ENCODE measurements at places on chromosomes 5 and 9. TPM values are rescaled to one million over a fixed set of nuclear protein-coding genes. Genes with fewer than 3 reads are reported as not detected.
A peak's percentile ranks its signal among the peaks of the same experiment; 100 is the strongest.

LCN15 gene
- total RNA-seq, result not detected

GRCh38 chr5:77329664-77330430 lies 119.4 kb downstream of the PDE8B start:
- H3K4me3 ChIP-seq, result no peak overlapping the region
- peaks cover 21% of the 10 kb centered on the region for H3K27me3 ChIP-seq
- no peaks in the 10 kb centered on the region for H3K4me1 ChIP-seq
- DNase-seq, result no peak
- no peaks in the 10 kb centered on the region for H3K36me3 ChIP-seq

DNA sequence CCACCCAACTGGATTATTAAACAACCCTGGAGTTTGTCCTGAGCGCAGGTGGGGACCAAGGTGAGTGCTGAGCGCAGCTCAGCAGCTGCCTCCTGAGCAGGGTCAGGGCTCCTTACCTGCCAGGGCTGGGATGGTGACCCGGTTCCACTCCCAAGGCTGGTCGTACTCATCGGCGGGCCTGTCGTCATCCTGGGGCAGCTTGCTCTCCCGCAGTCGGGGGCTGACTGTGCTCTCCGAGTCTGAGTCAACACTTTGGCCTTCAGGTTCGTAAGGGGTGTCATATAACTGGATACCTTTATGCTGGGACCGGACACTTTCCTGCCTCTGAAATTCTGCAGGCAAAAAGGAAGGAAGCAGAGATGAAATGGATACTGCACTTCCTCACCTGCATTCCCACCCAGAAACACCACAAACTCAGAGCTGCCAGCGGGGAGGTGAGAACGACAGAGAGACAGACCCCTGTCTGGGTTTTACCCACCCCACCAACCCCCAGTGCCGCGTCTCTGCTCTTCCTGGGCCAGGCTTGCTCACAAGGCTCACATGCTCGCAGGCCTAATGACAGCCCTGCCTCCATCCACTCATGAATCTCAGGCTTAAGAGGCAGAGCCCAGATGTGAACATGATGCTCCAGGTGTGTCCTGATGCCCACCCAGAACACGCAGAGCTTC lies 70.7 kb upstream of the SLC25A51 start:
- H3K27ac ChIP-seq, result no peak overlapping the region
- DNase-seq, result no peak
- H3K4me3 ChIP-seq, result no peak overlapping the region
- H3K27me3 ChIP-seq, result peaks cover 2% of the 10 kb centered on the region
- H3K36me3 ChIP-seq, result peaks cover 20% of the 10 kb centered on the region

GRCh38 chr5:174825587-174825986 lies 101.2 kb downstream of the MSX2 start:
- DNase-seq, result no peak
- H3K4me3 ChIP-seq, result no peak overlapping the region
- no peaks in the 10 kb centered on the region for H3K4me1 ChIP-seq
- no peaks in the 10 kb centered on the region for H3K27me3 ChIP-seq
- H3K36me3 ChIP-seq, result peaks cover 6% of the 10 kb centered on the region

- no peaks in the 10 kb centered on the region for H3K36me3 ChIP-seq
- peak overlapping the region; percentile 59 for H3K4me3 ChIP-seq
- peak; percentile 63 for DNase-seq
- no peaks in the 10 kb centered on the region for H3K27me3 ChIP-seq
Observed at GRCh38 chr9:127131871-127132270, 9.4 kb upstream of the ANGPTL2 start.

- no peak overlapping the region for H3K4me3 ChIP-seq
- no peak overlapping the region for H3K27ac ChIP-seq
- peaks cover 32% of the 10 kb centered on the region for H3K4me1 ChIP-seq
- no peaks in the 10 kb centered on the region for H3K27me3 ChIP-seq
- H3K36me3 ChIP-seq, result peaks cover 40% of the 10 kb centered on the region
Observed at GRCh38 chr5:112795342-112795741, 57.7 kb downstream of the APC start.

GRCh38 chr5:102795526-102795925 lies 40.4 kb downstream of the PAM start:
- no peak overlapping the region for H3K27ac ChIP-seq
- no peaks in the 10 kb centered on the region for H3K36me3 ChIP-seq
- H3K4me3 ChIP-seq, result no peak overlapping the region
- H3K27me3 ChIP-seq, result peaks cover 3% of the 10 kb centered on the region
- H3K4me1 ChIP-seq, result peaks cover 55% of the 10 kb centered on the region

DNA sequence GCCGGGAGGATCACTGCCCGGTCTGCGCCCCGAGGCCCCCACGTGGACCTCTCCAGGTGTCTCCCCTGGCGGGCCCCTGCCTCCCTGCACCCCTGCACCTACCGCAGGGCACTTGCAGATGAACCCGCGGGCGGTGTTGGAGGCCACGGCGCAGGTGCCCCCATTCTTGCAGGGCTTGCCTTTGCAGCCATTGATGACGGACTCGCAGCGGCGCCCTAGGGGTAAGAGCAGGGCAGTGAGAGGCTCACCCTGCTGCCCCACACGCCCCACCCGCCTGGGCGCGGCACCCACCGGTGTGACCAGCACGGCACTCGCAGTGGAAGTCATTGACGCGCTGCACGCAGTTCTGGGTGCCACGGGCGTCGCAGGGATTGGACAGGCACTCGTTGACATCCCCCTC lies 23.6 kb upstream of the SEC16A start:
- no peaks in the 10 kb centered on the region for H3K27me3 ChIP-seq
- no peaks in the 10 kb centered on the region for H3K36me3 ChIP-seq
- no peaks in the 10 kb centered on the region for H3K4me1 ChIP-seq
- no peak overlapping the region for H3K4me3 ChIP-seq
- DNase-seq, result no peak

SPINK4 gene
- total RNA-seq, result not detected

DNA sequence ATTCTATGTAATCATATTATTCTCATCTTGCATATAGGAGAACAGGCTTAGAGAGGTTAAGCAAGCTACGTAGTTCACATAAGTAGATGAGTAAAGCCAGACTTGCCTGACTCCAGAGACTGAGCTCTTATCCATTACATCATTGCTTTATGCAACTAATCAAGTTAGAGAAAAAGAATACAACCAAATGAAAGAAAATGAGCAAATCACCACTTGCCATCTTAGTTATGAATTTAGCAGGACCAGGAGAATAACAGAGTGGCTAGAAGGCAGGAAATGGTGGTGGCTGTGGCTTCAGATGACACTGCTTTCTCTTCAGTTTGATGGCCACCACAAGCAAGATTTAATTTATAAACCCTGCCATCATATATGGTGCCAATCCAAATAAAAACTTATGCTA lies 26.6 kb downstream of the POC5 start:
- no peaks in the 10 kb centered on the region for H3K4me1 ChIP-seq
- H3K36me3 ChIP-seq, result no peaks in the 10 kb centered on the region
- H3K4me3 ChIP-seq, result no peak overlapping the region

EQTN gene
- total RNA-seq, result not detected

OR1Q1 gene
- total RNA-seq, result not detected

DNA sequence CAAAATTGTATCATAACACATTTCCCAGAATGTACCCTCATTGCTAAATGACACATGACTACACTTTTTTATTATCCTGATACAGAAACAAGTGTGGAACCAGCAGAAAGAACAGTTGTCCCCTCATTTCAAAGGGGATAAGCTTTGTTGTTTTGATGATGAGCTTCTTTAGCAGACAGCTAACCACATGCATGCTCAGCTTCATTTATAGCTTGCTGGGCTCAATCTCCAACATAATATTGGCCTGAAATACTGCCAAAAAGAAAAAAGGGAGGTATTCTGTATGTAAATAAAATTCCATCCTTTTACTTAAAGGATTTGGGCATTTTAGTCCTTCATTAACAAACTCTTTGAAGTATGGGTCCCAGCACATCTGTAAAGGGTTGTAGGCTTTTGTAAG lies 120.4 kb downstream of the SPATA31D1 start:
- H3K36me3 ChIP-seq, result no peaks in the 10 kb centered on the region
- H3K27me3 ChIP-seq, result peaks cover 2% of the 10 kb centered on the region
- DNase-seq, result no peak
- H3K4me1 ChIP-seq, result no peaks in the 10 kb centered on the region
- H3K4me3 ChIP-seq, result no peak overlapping the region

DNA sequence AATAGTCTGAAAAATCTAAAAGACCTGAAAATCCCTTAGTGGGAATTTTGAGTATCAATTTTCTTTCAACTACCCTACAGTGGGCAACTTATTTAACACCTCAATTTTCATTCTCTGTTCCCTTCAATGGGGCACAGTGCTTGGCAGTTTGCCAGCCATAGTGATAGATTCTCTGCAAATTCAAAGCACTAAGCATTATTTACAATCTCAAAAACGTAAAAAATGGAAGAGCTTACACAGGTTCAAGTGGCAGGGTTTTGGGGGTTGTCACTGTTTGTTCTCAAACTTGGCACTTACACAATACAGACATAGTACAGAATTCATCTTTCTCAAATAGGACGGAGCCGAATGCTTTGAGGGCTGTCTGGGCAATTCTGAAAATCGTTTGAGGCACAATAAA lies 515.0 kb downstream of the EFNA5 start:
- H3K4me1 ChIP-seq, result no peaks in the 10 kb centered on the region
- no peaks in the 10 kb centered on the region for H3K27me3 ChIP-seq
- DNase-seq, result no peak
- no peak overlapping the region for H3K27ac ChIP-seq
- no peak overlapping the region for H3K4me3 ChIP-seq

TPPP gene
- 0.32 TPM for total RNA-seq

SCGB3A2 gene
- total RNA-seq, result not detected

DNA sequence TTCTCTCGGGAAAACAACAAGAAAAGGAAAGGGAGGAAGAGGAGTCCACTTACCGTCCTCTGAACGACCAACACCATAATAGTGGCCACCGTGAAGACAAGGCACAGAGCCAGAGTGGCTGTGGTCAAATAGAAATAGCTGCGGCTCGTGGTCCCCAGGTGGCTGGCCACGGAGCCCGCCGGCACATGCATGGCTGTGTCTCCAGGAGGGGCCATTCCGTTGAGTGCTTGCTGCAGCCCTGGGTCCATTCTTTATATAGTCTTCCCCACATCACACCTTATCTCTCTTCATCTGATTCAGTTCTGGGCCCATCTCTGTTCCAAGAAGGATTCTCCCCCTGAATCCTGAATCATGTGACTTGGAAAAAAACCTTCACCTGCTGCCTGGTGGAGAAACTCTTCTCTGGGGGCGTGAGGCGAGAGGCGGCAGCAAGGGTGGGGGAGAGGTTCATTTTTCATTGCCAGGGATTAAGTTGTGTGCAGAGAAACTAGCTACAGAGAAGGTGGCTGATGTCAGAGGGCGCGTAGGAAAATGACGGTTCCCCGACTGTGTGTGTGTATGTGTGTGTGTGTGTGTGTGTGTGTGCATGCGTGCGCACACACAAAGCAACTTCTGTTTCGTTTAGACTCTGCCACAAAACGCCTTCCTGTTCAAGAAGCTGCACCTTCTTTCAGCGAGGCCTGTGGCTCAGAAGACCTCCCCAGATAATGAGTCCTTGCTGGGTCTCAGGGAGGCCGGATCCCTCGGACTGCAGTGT lies at the start of gene TNFSF8:
Gene TNFSF8, minus strand, starts transcription at position 536 of the 757 bp plus-strand sequence. Its CDS starts 288 bp downstream, at position 248.
- no peaks in the 10 kb centered on the region for H3K36me3 ChIP-seq
- H3K27me3 ChIP-seq, result peaks cover 44% of the 10 kb centered on the region
- H3K27ac ChIP-seq, result no peak within 1 kb of the TSS
- no peaks in the 10 kb centered on the region for H3K4me1 ChIP-seq
- H3K4me3 ChIP-seq, result no peak within 1 kb of the TSS

GRCh38 chr9:81680506-81680905 lies 8.8 kb downstream of the TLE1 start:
- H3K27ac ChIP-seq, result no peak overlapping the region
- peaks cover 9% of the 10 kb centered on the region for H3K36me3 ChIP-seq
- DNase-seq, result no peak
- peaks cover 2% of the 10 kb centered on the region for H3K27me3 ChIP-seq
- no peak overlapping the region for H3K4me3 ChIP-seq

DNA sequence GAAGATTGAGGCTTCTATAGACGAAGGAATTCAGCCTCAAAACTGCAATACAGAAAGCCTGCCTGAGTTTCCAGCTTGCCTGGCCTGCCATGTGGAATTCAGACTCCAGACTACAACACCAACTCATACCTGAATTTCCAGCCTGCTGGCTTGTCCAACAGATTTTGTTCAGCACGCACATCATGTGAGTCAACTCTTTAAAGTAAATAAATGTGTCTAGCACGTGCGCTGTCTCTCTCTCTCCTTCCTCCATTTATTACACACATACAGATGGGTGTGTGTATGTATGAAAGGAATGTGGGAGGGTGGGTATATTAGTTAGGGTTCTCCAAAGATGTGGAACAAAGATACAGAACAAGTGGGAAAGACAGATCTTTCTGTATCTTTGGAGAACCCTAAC lies 82.4 kb upstream of the TAS2R1 start:
- H3K36me3 ChIP-seq, result 0 out of 2 replicates have a peak, but pooled peaks cover 6% of the 10 kb centered on the region
- H3K4me1 ChIP-seq, result peaks cover 72% of the 10 kb centered on the region
- H3K27me3 ChIP-seq, result no peaks in the 10 kb centered on the region
- peak; percentile 95 for DNase-seq

DNA sequence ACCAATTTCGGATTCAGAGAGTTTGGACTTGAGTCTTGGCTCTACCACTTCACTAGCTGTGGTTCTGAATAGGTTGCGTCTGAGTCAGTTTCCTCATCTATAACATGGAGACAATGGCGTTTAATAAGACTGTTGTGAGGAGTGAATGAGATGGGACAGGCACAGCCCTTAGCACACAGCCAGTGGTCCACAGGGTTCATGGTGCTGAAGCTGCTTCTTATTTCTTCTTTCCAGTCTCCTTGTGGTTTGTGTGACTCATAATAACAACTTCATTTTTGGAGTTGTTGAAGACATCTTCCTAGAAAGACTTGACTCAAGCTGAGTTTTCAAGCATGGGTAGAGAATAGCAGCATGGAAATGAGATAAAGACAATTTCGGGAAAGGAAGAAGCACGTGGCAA lies 172.6 kb upstream of the PPP2R2B start:
- H3K4me3 ChIP-seq, result no peak overlapping the region
- H3K27me3 ChIP-seq, result no peaks in the 10 kb centered on the region
- H3K4me1 ChIP-seq, result no peaks in the 10 kb centered on the region
- H3K36me3 ChIP-seq, result no peaks in the 10 kb centered on the region

DNA sequence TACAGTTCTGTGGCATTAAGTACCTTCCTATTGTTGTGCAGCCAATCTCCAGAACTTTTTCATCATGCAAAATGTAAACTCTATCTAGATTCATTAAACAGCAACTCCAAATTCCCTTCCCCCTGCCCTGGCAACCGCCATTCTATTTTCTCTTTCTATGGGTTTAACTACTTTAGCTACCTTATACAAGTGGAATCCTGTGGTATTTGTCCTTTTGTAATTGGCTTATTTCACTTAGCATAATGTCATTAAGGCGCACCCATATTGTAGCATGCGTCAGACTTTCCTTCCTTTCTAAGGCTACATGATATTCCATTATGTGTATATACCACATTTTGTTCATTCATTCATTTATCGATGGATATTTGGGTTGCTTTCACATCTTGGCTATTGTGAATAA lies 142.4 kb downstream of the CAAP1 start:
- no peak overlapping the region for H3K4me3 ChIP-seq
- H3K36me3 ChIP-seq, result no peaks in the 10 kb centered on the region
- H3K27me3 ChIP-seq, result peaks cover 11% of the 10 kb centered on the region
- H3K4me1 ChIP-seq, result peaks cover 8% of the 10 kb centered on the region
- no peak for DNase-seq

- no peaks in the 10 kb centered on the region for H3K4me1 ChIP-seq
- H3K36me3 ChIP-seq, result no peaks in the 10 kb centered on the region
- no peak overlapping the region for H3K27ac ChIP-seq
- no peak for DNase-seq
Observed at GRCh38 chr5:63152871-63153270, 574.3 kb downstream of the LRRC70 start.

SLC34A1 gene
- not detected for total RNA-seq

Measured in HFFc6 (cell line).